Lung (tissue), 17 donors: ENCODE measurements at places on chromosomes 3 and 15.

- DNase-seq, result no peak
Observed at GRCh38 chr3:123104550-123104949, 37.7 kb downstream of the PDIA5 start.

DNA sequence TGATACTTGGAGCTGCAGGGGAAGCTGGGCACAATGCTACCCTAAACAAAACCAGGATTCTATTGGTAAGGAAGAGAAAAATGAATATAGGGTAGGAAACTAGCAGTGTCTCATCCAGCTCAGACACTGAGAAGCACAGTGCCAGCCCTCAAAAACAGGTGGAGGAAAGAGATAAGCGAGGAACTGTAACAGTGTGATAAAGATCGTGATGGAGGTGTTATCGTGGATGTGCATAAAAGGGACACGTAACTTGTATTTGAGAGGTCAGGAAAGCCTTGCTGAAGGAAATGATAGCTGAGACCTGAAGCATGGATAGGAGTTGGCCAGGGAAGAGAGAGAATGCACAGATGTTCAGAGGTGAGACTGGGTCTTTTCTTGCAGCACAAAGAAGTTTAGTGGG, 27.4 kb downstream of the MIX23 start:
- DNase-seq, result no peak

GRCh38 chr3:189937302-189938127, 183.2 kb downstream of the P3H2 start:
- no peak for DNase-seq

DNA sequence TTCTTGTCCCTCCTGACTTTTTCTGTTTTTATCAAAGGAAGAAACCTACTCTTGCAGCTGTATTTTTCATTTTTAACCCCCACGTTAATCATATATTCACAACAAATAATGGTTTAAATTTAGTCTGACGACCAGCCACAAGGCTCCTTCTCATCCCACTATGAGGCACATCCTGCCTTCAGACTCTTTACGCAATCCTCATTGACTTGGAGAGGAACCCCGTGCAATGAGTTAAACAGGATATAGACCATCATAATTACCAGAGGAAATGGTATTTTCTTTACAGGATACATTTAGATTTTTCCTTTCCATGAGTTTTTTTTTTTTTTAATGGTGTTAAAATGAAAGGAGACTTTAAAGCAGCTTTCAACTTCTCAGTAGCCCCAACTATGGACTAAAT, 68.5 kb downstream of the WWTR1 start:
- peak; percentile 83 for DNase-seq

GRCh38 chr3:141100531-141101320, 49.6 kb downstream of the SPSB4 start:
- no peak for DNase-seq

DNA sequence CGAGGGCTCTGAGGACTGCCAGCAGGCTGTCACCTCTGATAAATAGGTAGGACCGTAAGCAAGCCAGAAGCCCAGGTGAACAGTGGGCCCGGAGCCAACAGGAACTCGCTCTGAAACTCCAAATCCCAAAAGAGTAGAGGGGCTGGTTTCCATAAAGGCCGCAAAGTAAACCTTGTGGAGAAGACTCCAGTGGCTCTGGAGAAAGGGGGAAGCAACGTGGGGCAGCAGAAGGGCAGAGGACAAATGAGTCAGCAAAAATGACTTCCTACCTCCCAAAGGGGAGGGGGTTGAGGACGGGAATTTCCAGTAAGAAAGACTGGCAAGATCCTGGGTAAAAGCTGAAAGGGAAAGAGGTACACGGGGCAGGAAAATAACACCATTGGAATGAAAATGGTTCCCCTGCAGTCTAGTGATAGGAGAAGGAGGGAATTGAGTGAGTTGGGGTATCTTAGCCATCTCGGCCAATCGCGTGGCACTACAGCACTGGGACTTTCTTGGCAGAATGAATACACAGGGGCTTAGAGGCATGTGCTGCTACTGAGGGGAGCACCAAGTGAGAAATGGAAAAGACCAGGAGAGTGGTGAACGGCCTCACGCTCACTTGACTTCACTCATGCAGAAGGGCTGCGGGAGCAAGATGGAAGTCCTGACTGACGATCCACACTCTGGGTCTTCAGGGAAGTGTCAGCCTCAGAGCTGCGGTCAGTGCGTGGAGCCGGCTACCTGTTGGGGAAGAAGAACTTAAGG, 33.2 kb downstream of the BMF start:
- no peak for DNase-seq

DNA sequence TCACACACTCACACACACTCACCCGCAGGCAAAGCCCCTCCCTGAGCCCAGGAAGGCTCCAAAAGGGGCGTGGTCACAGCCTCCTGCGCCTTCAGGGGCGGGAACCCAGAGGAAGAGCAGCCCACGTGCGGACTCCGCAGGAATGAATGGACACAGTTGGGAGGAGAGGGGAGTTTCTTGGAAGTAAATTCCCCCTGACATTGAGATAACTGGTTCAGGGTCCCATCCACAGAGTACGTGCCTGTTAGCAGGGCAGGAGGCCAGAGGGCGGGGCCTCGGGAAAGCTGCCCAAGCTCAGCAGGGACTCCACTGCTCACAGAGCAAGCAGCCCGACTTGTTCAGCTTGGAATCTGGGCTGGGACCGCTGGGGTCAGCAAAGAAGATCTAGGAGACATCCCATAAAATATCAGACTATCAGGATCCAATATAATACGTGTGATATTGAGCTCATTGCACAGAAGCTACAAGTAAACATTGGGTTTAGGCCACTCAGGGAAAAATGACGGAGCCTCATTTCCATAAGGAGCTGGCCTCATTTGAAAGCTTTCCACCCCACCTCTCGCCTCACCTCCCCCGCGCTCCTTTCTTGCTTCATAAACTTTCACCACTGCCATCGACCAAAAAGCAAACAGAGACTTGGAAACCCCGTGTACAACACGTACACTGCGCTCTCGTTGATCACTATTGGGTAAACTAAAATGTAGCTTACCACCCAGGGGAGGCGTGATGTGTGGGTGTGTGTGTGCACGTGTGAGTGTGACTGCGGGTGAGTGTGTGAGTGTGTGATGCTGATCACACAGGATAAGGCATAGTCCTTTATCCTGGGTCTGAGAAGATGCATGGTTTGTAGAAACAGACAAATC, 36.0 kb downstream of the TM2D3 start:
- peak; percentile 87 for DNase-seq

- DNase-seq, result peak; percentile 78
Observed at GRCh38 chr3:113649174-113649845, 47.1 kb downstream of the USF3 start.

DNA sequence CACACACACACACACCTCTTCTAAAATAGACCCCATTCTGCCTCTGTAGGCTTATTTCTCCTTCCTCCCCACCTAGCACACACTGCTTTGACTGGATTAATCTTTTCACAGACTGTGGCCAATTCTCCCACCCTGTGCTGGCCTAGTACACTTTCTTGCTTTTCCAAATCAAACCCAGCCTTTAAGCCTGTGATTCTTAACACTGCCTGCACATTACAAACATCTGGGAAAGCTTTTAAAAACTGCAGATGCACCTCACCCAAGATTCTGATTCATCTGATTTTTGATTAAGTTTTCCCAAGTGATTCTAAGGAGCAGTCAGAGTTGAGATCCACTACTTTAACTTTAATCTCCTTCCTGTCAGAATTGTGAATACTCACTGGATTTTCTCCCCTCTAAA, 12.8 kb downstream of the CSNK1G1 start:
- no peak for DNase-seq

- DNase-seq, result peak; percentile 78
Observed at GRCh38 chr3:8052659-8053058, 449.0 kb upstream of the LMCD1 start.
